ENCODE measurements at places on chromosomes 2 and 18.
A peak's percentile ranks its signal among the peaks of the same experiment; 100 is the strongest.

- DNase-seq, result no peak
These were observed 85.3 kb downstream of the DNER start for GRCh38 chr2:229629039-229629438.

DNA sequence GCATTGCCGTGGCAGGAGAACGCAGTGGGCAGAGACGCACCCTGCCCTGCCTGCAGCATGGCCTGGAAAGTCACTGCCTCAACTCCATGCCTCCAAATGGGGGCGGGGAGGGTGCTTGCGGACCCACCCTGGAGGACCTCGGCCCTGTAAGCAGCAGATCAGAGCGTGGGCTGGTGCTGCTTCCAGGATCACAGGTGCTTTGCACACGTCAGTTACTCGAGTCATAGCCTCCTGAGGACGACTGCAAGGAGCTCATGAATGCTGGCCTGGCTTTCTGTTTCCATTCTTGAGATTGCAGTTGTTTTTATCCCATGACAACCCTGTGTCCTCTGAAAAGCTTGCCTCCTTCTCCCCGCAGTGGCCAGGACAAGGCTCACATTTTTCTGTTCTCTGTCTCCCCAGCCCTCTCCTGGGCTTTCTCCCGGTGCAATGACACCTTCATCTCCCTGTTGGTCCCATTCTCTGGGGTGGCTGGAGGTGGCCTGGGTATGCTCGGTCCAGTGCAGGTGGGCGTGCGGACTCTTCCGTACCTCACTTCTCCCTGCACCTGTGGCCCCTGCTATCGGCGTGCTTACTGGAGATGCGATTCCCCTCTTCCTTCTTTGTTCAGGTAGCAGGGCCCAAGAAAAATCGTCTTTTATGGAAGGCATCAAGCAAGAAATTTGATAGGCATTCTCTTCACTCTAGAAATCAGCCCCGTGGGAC is 208.0 kb downstream of the GBX2 start:
- no peak for DNase-seq

DNA sequence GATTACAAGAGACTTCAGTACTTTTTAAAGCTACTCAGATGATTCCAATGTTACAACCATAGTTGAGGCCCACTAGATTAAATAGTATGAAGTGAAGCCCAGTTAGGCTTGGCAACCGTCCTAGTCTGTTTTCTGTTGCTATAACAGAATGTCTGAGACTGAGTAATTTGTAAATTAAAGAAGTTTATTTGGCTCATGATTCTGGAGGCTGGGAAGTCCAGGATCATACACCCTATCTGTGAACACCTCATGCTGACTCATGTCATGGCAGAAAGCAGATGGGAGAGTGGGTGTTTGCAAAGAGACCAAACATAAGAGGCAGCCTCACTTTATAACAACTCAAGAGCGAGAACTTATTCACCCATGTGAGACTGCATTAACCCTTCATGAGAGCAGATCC is 63.1 kb downstream of the CCDC150 start:
- DNase-seq, result no peak

GRCh38 chr2:233964581-233964980 is 47.4 kb downstream of the TRPM8 start:
- peak; percentile 47 for DNase-seq

GRCh38 chr18:64240316-64240715 is 91.4 kb upstream of the LINC00305 start:
- DNase-seq, result no peak

- no peak for DNase-seq
These were observed 514.8 kb upstream of the MYT1L start for GRCh38 chr2:2845806-2846315.

GRCh38 chr2:182611009-182611408 is 105.0 kb upstream of the DNAJC10 start:
- DNase-seq, result no peak

GRCh38 chr2:82182270-82182669 is 1877.7 kb upstream of the LRRTM1 start:
- DNase-seq, result no peak

DNA sequence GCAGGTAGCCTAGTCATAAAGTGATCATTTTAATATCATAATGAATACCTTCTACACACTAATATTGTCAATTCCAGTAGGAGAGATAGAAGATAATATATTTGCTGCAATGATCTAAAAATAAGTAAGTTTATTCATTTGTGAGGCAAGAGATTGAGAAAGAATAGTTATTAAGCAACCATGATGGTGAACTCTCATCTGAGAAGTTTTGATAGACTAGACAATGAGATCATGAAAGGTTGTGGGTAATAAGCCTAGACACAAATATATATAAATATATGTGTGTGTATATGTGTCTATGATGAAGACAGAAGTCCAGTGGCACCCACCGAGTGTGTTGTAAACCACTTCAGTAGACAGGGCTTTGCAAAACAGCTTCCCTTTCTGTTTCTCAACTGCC is 181.0 kb upstream of the CHST9 start:
- DNase-seq, result no peak

- DNase-seq, result no peak
These were observed 73.1 kb upstream of the TNP1 start for GRCh38 chr2:216932863-216933548.

GRCh38 chr18:36352384-36352783 is 54.9 kb downstream of the FHOD3 start:
- peak; percentile 73 for DNase-seq

- peak; percentile 23 for DNase-seq
These were observed 177.1 kb downstream of the ETAA1 start for GRCh38 chr2:67574230-67574629.

- DNase-seq, result peak; percentile 39
These were observed 136.1 kb upstream of the PID1 start for GRCh38 chr2:229407170-229407569.

DNA sequence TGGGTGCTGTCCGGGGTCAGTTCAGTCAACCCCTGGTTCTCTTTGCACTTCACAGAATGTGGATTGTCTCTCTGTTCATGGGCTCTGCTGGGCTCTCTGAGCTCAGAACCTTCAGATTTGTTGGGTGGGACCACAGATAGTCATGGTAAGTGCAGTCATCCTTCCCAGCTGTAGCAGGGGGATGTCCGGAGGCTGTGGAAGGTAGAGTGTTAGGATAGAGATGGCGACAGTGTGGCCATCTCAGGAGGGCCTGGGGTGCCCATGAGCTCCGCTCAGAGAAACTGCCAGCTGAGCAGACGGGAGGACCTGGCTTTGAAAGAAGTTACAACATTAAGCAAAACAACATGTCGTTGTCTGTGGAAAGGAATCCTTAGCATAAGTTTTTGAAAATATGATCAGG is 149.8 kb downstream of the FAM210A start:
- no peak for DNase-seq

DNA sequence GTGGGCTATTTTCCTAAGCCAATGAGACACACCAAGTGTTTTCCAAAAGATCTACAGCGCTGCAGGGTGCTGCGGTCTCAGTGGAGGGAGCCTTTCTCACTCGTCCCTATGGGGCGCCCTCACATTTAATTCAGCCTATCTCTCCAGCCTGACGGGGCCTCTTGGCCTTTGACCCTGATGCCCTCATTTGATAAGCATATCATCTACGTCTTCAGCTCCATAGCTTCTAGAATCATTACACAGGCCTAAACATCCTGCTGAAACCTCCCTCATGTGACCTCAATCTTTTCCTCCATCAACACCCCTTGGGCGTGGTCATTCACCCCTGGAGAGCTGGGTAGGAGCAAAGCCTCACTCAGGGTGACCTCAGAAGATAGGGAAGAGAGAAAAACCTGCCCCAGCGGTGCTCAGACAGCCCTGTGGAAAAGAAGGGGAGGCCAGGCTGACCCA is 57.4 kb downstream of the CYP26B1 start:
- no peak for DNase-seq

- DNase-seq, result no peak
These were observed 400.3 kb upstream of the HNRNPA3 start for GRCh38 chr2:176812246-176812775.

DNA sequence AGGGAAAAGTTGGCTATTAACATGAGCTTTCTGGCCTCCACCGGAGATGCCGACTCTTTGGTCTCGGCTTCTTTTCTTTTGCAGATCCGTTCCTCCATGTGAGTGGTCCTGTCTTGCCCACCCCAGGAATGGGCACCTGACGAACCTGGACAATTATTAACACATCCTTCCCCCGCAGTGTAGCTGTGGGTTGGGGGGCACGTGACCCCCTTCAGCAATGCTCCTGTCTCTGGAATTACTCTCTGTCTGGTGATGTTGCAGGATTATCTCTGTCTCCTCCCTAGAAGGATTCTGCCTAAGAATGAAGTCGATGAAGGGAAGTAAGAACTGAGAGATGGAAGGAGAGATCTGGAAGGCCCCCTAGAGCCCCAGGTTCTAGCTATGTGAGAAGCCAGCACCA is 115.2 kb upstream of the NPAS2 start:
- DNase-seq, result no peak

- no peak for DNase-seq
These were observed 5.3 kb upstream of the DTNA start for GRCh38 chr18:34704823-34705222.

- DNase-seq, result no peak
These were observed 78.8 kb upstream of the BZW1 start for GRCh38 chr2:200732866-200733265.

- DNase-seq, result no peak
These were observed 35.3 kb downstream of the TMEM237 start for GRCh38 chr2:201608021-201608420.

- peak; percentile 7 for DNase-seq
These were observed 66.9 kb downstream of the ATAD2B start for GRCh38 chr2:23859983-23860382.

DNA sequence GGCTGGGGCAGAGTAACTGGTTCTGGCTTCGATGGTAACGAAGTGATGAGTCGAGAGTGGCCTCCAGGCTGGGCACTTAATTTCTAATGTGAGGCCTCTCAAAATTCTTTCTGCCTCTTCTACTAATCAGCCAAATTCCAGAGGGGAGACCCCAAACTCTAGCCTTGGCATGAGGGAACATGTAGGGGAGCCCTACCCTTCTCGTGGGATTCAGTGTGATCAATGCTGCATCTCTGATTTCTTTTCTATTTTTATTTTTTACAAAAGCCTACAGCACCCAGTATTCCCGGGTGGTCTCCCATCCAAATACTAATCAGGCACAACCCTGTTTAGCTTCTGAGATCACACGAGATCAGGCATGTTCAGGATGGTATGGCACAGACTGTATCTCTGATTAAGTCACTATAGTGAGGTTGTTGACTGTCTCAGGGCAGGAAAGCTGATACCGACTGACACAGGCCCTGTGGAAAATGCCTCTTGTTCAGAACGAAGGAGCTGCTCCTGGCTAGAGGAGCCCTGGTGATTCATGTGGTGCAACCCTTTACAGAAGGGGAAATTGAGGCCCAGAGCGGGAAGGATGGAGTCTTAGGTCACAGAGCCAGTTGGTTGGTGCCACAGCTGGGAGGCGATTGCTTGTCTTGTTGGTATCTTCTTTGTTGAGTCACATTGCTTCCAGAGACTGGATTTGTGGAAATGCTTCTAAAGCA is 126.3 kb upstream of the HS6ST1 start:
- no peak for DNase-seq

GRCh38 chr2:216201692-216202306 is 92.7 kb downstream of the XRCC5 start:
- DNase-seq, result no peak

DNA sequence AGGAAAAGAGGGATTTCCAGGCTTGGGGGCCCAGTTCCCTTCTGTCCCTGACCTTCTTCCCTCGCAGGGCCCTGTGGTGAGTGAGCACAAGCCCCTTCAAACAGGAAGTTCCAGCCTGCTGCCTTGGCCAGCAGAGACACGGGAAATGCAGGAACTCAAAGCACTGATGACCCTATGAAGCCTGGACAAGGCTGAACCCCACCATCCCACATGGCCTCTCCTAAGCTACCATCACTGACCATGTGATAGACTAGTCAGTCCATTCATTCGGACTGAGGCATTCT is 196.4 kb downstream of the TNS1 start:
- no peak for DNase-seq

GRCh38 chr2:162490052-162490717 is 146.3 kb downstream of the GCA start:
- DNase-seq, result no peak

DNA sequence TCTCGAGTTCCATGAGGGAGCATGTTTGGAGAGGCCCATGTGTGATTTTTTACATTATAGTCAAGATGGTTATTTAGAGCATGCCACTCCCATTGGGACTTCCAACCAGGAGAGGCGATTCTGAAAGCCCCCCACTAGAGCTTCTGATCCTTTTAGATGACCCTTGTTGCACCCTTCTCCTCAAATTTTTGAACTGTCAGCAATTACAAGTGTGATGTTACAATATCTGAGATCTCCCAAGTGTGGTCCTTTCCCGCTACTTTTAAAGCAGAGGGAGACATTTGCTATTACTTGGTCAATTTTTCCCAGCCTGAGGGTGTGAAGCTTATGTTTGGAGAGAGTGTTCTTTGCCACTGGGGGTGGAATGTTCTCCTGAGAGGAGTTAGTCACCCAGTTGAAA is 16.7 kb upstream of the PTH2R start:
- DNase-seq, result no peak

GRCh38 chr2:142893241-142893640 is 15.8 kb downstream of the KYNU start:
- DNase-seq, result no peak

DNA sequence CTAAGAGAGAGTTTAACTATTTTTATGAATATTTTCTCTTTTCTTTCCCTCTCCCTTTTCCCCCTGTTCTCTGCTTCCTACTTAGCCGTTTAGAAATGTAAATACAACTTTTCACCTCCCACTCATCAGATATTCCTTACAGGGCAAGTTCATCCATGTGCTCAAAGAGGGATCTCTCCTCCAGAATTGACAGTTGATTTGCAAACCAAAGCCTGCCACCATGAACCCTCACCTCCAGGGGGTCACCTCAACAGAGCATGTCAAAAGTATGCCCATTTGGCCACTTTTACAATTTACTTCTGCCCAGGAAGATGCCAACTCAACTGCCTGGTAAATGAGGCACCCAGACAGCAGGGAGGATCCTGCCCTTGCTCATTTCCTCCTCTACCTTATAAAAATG is 149.2 kb upstream of the GYPC start:
- no peak for DNase-seq

DNA sequence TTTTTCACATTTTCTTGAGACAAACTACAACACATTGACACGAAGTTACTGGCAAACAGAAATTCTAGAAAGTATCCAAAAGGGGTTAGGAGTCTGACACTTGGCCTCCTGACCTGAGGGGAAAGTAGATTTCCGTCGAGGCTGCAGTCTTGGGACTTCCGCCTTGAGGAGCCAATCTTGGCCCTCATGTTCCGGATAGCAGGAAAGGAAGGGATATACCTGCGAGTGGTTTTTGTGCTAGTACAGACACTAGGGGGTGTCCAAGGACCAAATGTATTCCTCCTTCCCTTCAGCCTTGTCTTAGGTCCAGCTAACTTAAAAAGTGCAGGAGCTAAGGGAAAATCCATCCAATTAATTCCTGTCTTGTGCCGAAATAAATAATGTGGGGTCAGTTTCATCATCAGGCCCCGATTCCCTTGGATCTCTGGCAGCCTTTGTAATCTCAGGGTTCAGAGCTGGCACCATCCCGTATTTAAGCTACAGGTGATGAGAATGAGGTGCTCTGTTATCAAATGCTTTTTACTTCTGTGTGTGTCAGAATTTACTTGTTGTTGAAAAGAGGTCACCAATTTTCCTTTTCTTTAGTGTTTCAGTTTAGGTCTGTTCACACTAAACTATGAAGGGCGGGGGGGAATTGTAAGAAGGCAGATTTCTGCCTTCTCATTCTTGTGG is 330.2 kb upstream of the FANCL start:
- peak; percentile 23 for DNase-seq

All from AG09309 (cell line).